Thymus (tissue), 14 donors: ENCODE measurements at places on chromosomes 16 and 17. TPM values are rescaled to one million over a fixed set of nuclear protein-coding genes. Genes with fewer than 3 reads are reported as not detected.
A peak's percentile ranks its signal among the peaks of the same experiment; 100 is the strongest.

Gene ZNF750
- 3.9 TPM for total RNA-seq

Gene UQCRC2
- total RNA-seq, result 227 TPM

Gene KRTAP4-4
- total RNA-seq, result not detected

Gene PIK3R6
- 1.9 TPM for total RNA-seq

Gene OR2C1
- total RNA-seq, result 0.14 TPM

Gene FOXJ1
- total RNA-seq, result 0.52 TPM

Gene DCTN5
- total RNA-seq, result 34.8 TPM

DNA sequence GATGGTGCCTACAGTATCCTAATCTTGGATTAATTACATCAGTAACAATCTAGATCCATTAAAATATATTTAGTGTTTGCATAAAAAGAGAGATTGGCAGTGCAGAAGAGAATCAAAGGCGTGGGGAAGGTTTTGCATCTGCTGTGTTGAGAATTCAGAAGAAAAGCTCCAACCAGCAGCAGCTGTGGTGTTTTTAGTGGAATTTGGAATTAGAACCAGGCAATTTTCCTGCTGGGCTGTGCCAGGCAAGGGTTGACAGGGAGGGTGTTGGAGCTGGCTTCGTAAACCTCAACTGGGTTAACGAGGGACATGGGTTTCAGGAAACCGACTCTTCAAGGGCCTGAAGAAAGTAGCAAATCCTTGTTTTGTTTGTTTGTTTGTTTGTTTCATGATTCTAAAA is 107.8 kb upstream of the WSCD1 start:
- no peak for DNase-seq

- no peak for DNase-seq
Observed at GRCh38 chr16:74469946-74470478, 48.7 kb upstream of the CLEC18B start.

DNA sequence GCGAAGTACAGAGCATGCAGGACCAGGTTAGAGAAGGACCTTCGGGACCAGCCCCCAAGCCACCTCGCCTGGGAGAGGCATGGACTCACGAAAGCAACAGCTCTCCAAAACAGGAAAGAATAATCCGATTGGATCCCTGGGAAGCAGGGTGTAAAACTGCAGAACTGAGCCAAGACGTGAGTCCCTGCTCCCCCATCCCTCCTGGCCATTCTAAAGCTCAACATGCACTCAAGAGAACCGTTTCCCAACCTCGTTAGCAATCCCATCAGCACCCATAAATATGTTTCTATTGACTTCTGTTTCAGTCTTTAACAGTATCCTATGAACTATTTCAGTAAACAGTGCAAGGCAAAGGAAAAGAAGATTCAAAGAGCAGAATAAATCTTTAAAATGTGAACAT is 167.0 kb downstream of the COPRS start:
- no peak for DNase-seq

DNA sequence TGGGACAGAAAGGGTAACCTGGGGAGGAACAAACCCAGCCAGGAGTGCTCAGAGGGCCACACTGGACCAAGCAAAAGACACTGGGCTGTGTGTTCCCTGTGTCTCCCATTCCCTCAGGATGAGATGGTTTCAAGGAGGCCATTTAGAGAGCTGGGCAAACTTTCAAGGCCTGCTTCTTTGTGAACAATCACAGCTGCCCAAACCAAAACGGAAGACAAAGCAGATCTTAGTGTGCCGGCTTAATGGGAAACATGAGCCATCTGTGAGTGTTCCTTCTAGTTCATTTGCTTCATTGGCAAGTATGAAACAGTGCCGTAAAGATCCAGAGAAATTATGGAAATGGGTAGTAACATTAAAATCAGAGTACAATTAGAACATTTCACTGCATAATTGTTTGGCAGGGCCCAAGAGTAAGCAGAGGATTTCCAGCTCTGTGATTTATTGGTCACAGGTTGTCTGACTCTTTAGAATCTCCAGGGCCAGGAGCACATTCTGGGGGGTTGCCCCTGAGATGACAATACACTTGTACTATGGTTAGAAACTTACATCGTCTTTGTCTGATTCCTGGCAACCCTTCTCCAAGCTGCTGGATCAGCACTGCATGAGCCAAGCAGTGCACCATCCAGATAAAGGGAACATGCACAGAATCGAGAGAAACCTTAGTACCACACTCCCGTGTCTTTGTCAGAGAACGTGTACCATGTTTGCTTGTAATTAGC is 412.1 kb downstream of the RBFOX1 start:
- no peak for DNase-seq

DNA sequence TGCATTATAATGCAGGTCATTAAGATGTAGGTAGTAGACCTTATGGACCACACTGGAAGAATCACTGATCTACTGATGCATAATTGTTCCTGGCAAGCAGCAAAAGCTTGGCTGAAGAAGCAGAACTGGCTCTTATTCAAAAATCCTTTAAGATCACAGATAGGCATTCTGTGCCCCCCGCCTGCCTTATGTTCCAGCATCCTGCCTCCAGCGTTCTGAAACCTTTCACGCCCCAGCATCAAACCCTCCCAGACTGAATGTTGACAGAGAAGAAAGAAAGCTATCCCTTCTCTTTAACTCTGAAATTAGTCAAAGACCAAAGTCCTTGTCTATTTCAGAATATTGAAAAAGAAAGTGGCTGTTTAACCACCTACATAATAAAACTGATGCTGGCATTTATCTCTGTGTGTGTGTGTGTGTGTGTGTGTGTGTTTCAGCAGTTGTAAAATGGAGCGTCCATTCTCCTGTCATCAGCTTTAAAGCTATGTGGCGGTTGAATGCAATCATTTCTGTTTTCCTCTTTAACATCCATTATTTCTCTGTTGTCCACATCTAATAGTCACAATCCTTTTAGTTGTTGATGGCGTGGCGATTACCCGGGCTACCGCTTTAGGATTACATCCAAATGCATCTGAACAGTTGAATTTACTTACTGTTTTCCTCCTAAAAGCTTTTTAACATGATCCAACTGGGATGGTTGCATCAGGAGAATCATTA is 350.4 kb downstream of the HS3ST4 start:
- DNase-seq, result no peak

GRCh38 chr17:82600731-82601446 is 47.4 kb downstream of the WDR45B start:
- no peak for DNase-seq

GRCh38 chr17:47811709-47812108 is 9.9 kb downstream of the OSBPL7 start:
- DNase-seq, result no peak

- DNase-seq, result no peak
Observed at GRCh38 chr17:8875436-8875835, 8.0 kb upstream of the PIK3R6 start.

- DNase-seq, result no peak
Observed at GRCh38 chr17:79843474-79843815, 4.2 kb upstream of the CBX4 start.

DNA sequence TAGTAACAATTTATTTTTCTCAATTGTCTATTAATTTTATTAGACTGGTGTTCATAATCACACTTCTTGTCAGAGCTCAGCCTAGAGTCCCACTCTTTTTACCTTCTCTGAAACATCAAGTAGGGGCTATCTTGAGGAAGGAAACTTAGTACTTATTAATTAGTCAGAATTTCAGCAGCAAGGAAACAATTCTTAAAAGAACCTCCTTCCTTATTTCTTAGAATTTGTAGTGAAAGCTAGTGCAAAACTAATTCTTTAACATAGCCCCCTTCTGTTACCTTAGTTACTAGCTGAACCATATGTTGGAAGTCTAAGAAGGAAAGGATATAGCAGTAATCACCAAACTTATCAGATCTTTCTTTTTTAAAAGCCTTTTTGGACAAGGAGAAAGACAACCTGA is 35.2 kb downstream of the MAP2K4 start:
- DNase-seq, result no peak

DNA sequence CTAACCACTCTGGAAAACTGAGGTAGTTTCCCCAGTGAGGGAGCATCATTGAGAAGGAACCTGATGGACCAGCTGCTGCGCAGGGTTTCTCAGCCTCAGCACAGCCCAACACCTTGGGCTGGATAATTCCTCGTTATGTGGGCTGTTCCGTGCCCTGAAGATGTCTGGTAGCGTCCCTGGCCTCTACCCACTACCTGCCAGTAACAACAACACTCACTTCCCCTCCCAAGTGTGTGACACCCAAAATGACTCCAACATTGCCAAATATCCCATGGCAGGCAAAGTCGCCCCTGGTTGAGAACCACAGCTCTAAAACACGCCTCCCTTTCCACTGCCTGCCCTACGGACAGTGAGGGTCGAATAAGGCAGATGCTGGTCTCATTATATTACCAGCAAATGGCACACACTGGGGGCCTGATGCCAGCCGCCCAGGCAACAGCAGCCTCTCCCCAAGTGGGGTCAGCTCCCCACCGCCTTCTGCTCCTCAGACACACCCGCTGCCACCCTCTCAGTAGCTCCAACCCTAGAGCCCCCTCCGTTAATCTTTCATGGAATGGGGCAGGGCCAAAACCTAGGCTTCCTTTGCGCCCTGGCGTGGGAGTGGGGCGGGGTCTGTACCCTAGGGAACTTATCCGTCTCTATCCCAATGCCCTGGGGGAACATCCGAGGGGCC is 1.0 kb downstream of the RHBDF2 start:
- DNase-seq, result no peak

DNA sequence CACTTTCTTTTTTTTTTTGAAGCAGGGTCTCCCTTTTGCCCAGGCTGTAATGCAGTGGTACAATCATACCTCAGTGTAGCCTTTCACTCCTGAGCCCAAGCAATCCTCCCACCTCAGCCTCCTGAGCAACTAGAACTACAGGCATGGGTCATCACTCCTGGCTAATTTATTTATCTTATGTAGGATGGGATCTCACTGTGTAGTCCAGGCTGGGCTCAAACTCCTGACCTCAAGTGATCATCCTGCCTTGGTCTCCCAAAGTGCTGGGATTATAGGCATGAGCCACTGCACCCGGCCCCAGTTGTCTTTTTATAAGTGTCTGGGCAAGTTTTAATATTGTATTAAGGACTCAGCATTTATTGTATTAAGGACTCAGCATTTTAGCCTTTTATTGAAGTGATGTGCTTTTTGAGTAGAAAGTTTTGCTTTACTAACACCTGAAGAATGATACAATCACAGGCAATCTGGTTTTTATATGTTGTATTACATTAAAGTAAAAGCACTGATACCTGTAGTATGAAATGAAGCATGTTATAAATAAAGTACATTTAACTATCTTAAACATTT is 22.9 kb downstream of the VMP1 start:
- no peak for DNase-seq

DNA sequence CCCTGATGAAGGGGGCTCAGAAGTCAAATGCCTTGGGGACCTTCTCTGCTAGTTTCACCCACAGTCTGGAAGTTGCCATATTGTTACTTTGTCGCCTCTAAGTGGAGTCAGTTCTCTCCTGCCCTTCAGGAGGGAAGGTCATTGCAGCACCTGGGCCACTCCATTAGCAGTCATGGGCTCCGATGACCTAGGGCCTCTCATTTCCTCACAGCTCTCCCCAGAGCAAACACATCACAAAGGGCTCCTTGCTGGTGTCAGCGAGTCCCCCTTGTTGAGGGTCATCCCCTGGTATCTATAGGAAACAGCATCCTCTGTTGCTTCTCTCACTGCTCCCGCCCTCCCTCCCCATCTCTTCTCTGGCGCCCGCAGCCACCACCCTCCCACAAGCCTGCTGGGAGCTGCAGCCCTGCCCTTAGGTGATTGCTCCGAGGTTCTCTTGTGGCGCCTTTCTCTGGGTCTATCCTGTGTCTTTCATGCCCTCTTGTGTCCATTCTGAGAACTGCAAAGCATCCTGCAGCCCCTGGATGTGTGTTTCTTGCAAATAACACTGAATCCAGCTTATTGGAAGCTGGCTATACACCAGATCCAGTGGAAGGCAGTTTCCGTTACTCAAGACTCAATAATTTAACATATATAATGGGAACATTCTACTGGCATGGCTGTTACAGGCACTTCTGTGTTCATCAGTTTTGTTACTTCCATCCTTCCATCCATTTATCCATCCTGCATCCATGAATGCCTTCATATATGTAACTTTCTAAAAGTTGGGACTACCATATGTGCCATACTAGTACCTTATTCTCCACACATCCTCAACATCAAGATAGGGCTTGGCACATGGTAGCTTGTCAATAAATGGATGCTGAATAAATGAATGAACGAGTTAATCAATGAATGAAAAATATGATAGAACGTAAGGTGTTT is 21.2 kb downstream of the PDILT start:
- peak; percentile 12 for DNase-seq

DNA sequence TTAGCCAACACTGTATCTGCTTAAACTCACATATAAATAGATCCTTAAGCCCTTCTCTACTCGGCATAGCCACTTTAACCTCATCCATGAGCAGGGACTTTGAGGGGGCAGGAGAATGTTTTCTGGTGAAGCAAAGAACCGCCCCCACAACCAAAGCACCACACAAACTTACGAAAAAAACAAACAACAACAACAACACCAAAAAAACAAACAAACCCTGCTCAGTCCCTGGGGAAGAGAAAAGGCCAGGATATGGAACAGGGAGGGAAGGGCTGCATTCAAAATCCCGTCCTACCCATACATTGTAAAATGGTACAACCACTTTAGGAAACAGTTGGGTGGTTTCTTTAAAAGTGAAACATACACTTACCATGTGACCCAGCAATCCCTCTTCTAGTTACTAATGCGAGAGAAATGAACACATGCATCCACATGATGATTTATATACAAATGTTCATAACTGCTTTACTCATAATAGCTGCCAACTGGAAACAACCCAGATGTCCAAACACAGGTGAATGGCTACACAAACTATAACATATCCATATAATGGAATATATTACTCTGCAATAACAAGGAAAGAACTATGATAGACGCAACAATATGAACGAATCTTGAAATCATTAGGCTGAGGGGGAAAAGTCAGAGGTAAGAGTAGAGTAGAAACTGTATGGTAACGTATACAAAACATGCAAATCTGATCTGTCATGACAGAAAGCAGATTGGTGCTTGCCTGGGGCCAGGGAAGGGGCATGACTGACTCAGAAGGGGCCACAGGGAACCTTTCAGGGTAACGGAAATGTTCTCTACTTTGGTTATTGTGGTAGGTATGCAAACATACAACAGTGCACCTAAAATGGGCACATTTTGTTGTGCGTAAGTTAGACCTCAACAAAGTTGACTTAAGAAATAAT is 37.7 kb upstream of the TOB1 start:
- DNase-seq, result no peak

DNA sequence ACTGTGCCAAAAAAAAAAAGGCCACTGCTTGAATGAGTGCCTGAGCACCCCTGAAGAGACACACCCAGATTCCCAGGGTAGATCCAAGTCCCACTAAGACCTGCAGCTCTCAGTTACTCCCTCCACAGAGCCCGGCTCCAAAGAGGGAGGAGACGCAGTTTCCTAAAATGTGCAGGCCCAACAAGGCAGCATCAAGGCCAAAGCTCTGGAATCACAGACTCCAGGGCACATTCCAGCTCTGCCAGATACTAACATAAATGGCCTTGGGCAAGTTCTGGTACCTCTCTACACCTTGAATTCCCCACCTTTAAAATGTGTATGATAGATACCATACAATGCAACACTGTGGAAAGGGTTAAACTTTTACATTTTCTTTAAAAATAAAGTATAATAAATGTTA is 57.0 kb downstream of the GAS7 start:
- DNase-seq, result no peak
